ENCODE measurements at places on chromosomes 13 and 19.

DNA sequence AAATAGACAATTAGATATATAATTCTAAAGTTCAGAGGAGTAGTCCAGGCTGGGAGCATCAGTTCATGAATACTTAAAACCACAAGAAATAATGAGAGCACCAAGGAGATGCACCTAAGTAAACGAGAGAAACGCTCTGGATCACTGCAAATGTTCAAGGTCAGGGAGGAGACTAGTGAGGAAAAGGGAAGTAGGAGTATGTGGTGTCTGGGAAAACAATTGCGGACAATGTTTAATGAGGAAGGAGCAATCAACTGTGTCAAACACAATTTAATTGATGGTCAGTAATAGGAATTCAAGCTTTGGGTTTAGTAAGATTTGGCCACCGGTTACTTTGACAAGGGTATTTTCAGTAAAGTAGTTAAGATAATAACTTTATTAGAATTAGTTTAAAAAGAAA is 652.2 kb downstream of the DACH1 start:
- DNase-seq, result no peak

DNA sequence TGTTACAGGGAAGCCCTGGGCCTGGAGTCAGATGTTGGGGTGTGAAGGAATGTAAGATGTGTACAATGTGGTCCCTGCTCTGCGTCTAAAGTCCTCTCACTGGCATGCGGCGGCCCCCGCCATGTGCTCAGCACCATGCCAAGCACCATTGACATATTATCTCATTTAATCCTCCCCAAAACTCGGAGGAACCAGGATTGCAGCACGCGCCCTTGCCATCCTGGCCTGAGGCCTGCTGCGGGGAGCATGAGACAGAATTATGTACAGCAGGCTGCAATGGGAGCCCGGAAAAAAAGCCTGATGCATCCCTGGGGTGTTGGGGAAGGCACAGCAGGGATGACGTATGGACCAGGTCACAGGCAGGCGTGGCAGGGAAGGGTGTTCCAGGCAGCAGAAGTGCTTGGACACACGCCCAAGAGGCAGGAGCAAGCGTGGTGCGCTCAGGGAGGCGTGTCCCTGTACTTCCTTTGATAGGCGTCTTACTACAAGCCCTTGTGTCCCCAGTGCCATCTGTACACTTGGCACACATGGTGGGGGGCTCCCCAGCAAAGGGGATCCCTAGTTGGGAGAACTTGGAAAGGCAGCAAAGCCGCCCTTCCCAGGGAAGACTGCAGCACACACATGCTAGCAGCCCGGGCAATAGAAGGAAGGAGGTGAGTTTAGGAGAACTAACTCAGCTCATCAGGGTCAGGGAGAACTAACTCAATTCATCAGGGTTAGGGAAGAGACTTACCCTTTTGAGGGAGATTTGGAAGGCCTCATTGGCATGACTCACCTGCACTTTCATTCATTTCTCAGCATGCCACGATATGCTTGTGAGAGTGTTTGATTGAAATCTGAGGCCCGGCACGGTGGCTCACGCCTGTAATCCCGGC is 3.4 kb downstream of the EVI5L start:
- no peak for DNase-seq

GRCh38 chr13:80251403-80251802 is 89.5 kb downstream of the SPRY2 start:
- no peak for DNase-seq

GRCh38 chr13:78680576-78681350 is 21.8 kb upstream of the OBI1 start:
- DNase-seq, result no peak

DNA sequence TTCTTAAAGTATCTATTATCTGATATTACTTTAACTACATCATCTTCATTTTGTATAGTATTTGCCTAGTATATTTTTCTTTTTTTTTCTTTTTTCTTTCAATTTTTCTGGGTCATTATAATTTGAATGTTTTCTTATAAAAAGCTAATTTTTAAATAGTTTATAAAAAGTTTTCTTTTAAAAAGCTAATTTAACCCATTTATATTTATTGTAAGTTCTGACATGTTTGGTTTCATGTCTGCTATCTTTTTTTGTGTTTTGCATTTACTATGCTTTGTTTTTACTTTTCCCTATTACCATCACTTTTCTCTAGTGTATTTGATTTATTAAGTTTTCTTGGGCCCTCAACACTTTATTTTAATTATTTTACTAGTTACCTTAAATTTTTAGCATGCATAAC is 22.6 kb upstream of the RCBTB2 start:
- no peak for DNase-seq

DNA sequence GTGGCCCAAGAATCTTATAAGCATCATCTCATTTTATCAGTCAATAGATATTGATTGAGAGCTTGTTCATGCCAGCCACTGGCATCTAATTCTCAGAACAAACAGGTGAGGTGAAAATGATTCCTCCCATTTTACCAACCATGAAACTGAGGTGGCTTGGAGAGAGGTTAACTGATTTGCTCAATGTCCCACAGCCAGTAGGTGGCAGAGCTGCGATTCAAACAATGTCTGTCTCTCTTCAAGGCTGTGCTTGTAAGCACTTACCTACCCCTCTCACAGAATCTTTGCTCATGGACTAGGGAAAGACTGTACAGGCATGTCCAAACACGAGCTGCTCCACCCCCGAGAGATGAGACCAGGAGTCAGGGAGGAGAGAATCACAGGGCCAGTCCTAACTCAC is 21.5 kb upstream of the GSX1 start:
- DNase-seq, result peak; percentile 45

DNA sequence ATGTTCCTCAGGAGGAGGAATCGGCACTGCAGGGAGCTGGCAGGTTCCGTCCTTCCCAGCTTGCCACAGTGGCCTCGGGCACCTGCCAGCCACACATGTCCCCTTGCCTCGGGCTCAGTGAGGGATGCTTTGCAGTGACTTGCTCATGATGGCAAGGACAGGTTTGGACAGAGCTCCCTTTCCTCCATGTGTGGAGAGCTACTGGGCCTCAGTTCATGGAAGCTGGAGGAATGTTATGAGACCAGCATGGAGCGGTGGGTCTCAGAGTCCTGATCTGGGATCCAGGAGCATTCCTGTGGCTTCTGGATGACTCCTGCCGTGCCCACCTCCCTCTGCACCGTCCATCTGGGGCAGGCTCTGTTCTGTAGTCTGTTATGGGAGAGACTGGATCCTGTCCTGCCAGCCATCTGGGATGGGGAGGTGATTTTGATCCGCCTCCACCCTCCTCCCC is 59.2 kb downstream of the SIPA1L3 start:
- peak; percentile 41 for DNase-seq

DNA sequence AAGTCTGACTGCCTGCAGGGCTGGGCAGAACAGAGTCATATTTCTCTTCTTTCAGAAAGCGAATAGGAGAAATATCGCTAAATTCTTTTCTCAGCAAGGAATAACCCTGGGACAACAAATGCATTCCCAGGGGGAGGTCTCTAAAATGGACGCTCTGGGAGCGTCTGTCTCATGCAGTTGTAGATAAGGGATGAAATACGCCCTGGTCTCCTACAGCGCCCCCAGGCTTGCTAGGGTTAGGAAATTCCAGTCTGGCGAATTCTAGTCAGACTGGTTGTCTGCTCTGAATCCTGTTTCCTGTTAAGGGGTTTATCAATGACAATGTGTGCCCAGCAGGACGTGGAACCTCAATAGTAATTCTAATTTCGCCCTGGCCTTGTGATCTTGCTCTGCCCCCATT is 1214.1 kb downstream of the DIAPH3 start:
- peak; percentile 37 for DNase-seq

DNA sequence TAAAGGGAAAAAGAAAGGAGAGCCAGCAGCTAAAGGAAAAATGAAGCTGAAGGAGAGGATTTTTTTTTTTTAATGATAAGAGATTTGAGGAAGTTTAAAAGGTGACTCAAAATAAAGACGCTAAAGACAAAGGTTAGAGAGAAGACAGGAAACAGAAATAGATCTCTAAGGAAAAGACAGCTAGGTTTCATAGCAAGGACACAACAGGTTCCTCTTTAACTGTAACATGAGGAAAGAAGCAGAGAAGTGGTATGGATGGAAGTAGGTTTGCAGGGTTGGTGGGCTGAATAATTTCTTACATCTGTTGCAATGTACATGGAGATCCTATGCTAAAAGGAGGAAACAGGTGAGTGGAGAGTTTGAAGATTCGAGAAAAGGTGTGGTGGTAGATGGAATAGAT is 107.5 kb downstream of the MYCBP2 start:
- DNase-seq, result no peak
